NCI-H2107 (cell line): ENCODE measurements at places on chromosomes 5 and 9.

- no peak for DNase-seq
Measured at GRCh38 chr5:57690724-57691123, 208.1 kb upstream of the ACTBL2 start.

DNA sequence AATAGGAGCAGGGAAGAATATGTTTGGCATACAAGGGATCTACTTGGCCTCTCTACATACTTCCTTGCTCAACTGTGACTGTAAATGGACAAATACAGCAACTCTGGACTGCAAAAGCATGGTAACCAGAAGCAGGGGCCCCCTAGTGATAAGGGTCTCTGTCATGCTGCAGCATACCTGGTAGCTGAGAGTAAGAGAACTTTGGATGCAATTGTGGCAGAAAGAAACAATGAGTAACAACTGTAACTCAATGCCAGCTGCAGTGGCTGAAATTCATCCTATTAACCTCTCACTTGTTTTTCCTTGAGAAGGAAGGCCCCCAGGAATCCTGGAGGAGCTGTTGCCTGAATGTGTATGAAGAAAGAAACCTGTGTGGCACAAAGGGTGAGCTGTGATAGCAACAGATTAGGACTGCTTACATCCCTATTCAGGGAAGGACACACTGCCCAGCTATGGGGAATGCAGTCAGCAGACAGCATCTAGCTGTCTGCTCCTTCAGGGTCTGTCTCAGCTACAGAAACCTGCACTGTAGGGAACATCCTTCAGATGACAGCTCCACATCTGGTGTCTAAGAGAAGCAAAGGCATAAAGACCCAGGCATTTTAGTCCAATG, 468.1 kb upstream of the ACTBL2 start:
- no peak for DNase-seq

DNA sequence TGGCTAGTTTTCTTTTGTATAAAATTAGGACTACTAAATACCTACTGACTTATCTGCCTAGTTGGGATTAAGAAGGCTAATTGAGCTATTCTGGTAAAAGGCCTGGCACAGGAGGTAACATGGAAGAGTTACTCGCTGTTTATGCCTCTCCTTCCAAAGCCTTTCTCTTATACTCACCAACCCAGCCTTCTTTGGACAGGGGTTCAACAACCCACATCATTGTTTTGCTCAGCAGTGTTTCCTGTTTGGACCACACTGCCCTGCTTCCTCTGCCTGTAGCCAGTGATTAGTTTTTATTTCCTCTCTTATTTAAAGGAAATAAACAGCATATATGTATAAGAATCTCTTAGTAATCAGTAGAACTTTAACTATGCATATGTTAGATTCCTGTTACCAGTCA, 85.1 kb upstream of the TLX3 start:
- no peak for DNase-seq

DNA sequence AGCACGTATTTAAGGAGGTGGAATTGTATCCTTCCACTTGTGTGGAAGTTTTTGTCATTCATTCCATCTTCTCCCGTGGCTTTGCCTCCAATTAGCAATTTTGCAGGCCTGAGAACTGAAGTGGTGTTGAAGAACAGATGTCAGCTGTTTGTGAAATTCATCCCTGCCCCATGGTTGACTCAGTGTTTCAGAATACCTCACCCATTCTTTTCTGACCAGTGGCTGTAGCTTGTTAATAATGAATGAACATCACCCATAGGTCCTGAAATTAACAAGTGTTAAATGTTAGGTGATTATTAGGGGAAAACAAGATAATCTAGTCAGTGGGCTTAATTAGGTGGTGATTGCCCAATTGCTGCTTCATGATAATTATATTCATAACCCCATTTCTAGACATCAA, 11.7 kb downstream of the ZNF462 start:
- no peak for DNase-seq

GRCh38 chr5:111945535-111945934, 188.5 kb upstream of the NREP start:
- no peak for DNase-seq

- DNase-seq = no peak
Measured at GRCh38 chr5:20678386-20678785, 690.4 kb upstream of the CDH18 start.

- peak; percentile 73 for DNase-seq
Measured at GRCh38 chr9:107340920-107341632, 58.0 kb downstream of the RAD23B start.

GRCh38 chr5:68189613-68190012, 25.9 kb upstream of the PIK3R1 start:
- DNase-seq = no peak

- DNase-seq = no peak
Measured at GRCh38 chr5:39584927-39585326, 160.1 kb upstream of the DAB2 start.

DNA sequence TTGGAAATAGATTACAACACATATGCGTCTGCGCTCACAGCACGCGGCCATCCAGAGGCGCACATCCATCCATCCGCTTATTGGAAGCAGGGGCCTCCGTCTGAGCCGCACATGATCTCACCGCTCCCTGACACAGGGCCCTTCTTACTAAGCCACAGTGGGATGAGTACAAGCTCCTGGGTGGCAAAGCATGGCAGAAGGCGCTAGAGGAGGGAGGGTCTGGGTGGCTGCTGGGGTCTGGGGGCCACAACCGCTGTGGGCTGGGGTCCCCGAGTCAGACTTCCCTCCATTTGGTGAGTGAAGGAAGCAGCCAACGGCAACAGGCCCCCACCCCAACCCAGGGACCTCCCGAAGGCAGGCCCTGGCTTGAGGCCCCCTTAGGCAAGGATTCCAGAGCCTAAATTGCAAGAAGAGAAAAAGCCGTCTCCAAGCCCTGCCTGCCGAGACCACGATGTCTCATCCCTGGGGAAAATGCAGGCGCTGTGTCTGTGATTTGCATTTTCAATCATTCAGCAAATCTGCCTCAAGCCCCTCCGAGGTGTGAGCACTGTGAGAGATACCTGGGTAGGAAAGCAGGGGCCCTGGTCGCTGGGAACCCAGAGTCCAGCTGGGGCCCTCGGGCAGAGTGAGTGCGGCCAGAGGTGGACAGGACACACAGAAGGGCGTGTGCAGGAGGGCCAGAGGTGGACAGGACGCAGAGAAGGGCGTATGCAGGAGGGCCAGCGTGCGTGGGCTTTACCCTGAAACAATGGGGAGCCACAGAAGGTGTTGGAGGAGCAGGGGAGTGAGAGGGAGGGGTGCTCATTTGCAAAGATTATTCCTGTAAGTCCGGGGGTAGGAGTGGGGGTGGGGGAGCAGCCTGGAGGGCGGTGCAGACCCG, 135.7 kb downstream of the OLFM1 start:
- DNase-seq = no peak

- no peak for DNase-seq
Measured at GRCh38 chr9:133285252-133285775, 10.3 kb upstream of the ABO start.

GRCh38 chr5:61280761-61281427, 51.2 kb upstream of the ZSWIM6 start:
- no peak for DNase-seq

- DNase-seq = no peak
Measured at GRCh38 chr5:145991044-145991575, 54.7 kb downstream of the SH3RF2 start.

GRCh38 chr5:6590581-6590980, 42.3 kb downstream of the NSUN2 start:
- DNase-seq = no peak

GRCh38 chr9:133879615-133880014, 112.5 kb downstream of the VAV2 start:
- DNase-seq = no peak

- no peak for DNase-seq
Measured at GRCh38 chr5:127412698-127413097, 104.7 kb upstream of the PRRC1 start.

- DNase-seq = no peak
Measured at GRCh38 chr9:116060631-116061030, 93.0 kb upstream of the PAPPA start.

DNA sequence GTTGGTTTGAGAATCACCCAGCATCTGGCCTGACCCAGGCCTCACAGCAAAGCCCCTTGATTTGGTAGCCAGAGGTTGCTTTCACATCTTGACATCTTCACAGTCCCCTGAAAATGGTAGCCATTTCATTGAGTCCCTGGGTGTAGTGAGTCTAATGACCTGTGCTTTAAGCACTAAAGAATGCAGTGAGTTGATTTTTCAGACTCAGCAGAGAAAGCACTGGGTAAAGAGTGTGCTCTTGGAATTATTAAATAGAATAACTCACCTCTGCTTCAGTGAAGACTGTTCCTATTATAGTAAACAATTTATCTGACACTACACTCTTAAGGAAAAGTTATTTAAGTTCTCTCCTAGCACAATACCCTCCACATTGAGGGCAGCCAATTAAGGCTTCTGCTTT, 56.2 kb downstream of the PTCD2 start:
- DNase-seq = no peak

GRCh38 chr9:75912951-75913350, 22.5 kb downstream of the PCSK5 start:
- no peak for DNase-seq

GRCh38 chr9:128045831-128046230, 21.3 kb downstream of the NAIF1 start:
- no peak for DNase-seq

DNA sequence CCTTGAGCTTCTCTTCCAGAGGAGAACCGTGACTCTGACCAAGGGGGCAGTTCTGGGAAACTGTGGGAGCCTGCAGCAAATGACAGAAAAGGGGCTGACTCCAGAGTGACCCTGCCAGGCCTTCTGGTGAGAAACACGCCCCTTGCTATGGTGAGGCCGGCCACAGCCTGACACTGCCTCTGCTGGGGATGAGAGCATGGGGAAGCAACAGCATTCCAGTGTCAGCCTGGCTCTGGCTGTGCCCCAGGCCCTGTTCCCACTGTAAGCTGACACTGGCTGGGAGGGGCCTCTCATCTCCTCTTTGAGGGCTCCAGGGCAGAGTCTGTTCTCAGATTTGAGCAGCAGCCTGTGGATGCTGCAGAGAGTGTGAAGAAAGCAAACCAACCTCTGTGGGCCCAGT, 180.0 kb upstream of the IL12B start:
- DNase-seq = no peak

DNA sequence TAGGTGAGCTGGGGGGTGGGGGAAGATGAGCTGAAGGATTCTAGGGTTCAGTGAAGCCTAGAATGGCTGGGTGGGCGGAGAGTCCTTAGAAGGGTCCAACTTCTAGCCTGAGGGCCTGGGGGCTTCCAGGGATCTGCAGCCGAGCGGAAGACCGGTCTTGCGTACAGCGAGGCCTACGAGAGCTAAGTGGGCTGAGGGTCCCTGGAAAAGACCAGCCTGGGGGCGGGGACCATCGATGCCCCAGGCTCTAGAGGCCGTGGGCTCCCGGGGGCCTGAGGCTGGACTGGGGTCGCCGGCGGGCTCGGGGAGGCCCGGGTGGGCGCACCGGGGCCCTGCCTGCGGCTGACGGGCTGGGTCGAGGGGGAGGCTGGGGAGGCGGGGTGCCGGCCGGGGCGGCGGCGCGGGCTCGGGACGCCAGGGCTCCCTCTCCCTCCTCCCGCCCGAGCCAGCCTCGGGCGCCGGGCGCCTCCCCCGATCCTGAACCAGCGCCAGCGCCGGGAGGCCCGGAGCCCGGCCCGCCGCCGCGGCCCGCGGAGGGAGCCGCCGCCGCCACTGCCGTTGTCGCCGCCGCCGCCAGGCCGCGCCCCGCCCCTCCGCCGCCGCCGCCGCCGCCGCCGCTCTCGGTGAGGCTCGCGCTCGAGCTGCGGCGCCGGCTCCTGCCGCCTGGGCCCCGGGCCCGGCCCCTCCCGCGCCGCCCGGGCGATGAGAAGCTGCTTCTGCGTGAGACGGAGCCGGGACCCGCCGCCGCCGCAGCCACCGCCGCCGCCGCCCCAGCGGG, at the start of gene MVB12B:
MVB12B (plus strand) TSS at position 602 of the 778 bp plus-strand sequence; CDS start at position 703, 101 bp downstream.
- DNase-seq = no peak

- no peak for DNase-seq
Measured at GRCh38 chr9:4938496-4938895, 46.6 kb upstream of the JAK2 start.

DNA sequence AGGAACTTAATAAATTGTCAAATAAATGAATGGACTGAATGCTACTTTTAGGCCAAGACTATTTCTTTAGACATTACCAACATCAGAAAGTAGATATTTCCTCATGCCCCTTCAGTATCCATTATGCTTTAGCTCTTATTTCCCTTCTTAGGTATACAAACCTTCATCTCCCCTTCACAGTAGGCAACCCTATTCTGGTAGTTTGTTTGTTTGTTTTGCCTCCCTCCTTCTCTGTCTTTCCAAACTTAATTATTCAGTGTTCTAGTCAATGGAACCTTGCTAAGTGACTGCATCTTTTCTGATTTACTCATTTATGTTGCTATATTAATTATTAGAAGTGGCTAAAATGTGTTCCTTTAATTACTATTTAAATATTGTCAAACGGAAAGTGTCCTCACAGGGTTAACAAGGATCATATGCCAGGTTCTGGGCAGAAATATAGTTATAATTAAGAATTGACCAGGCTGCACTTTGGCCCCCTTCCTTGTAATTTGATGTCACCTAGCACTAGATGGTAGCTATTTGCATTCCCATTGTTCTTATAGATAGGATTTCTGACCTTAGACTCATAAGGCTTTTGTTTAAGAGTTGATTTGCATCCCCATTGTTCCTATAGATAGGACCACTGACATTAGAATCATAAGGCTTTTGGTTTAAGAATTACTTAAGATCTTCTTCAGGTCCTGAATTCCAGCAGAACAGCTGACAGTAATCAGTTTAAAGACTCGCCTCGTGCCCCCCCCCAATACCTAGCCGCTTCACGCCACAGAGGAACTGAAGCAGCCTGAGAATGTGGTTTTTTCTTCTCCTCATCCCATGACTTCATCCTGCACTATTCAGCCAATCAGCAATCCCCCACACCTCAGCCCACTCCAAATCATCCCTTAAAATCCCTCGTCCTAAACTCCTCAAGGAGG, 84.4 kb upstream of the NUDT12 start:
- no peak for DNase-seq

DNA sequence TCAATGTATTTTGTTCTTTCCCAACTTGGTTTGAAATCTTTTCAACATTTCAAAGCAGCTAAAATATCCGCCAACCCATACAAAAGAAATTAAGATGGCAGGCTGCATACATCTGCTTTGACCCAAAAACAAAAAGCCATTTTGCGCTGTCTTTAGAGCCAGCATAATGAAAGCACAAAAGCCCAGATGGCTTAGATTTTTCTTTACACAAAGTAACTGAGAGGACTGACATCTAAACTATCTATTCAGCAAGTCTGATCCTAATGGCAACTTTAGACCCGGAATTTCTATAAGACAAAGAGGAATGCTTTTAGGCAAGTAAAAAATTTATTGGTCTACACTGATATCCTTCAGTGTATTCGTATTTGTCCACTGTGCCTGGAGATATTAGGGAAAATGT, 86.3 kb downstream of the MYO10 start:
- no peak for DNase-seq

DNA sequence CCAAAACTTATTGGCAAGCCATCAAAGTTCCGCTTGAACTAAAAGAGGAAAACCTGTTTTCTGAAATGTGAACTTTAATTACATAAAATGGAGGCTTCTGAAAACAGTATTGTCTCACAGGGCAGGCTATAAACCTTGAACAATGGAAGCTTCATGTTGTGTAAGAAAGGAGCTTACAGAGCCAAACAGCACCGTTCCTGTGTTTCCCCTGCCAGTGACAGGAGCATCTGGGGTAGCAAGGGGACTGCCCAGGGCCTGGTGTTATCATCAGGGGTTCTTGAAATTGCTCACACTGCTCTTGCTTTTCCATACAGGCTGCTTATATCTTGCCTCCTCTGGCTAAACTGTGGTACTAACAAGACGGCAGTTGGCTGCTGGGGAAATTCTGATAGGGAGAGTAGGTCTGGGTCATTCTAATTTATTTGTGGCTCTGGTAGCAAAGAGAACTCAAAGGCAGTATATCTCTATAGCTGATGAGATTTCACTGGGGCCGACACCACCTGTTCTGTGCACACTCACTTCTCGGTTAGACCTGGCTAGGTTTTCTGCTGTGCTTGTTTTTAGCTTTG, 40.4 kb downstream of the BASP1 start:
- no peak for DNase-seq
